ENCODE measurements at places on chromosomes 2 and 18.

GRCh38 chr2:54673501-54673998 lies 49.9 kb upstream of the EML6 start:
- no peak for DNase-seq

DNA sequence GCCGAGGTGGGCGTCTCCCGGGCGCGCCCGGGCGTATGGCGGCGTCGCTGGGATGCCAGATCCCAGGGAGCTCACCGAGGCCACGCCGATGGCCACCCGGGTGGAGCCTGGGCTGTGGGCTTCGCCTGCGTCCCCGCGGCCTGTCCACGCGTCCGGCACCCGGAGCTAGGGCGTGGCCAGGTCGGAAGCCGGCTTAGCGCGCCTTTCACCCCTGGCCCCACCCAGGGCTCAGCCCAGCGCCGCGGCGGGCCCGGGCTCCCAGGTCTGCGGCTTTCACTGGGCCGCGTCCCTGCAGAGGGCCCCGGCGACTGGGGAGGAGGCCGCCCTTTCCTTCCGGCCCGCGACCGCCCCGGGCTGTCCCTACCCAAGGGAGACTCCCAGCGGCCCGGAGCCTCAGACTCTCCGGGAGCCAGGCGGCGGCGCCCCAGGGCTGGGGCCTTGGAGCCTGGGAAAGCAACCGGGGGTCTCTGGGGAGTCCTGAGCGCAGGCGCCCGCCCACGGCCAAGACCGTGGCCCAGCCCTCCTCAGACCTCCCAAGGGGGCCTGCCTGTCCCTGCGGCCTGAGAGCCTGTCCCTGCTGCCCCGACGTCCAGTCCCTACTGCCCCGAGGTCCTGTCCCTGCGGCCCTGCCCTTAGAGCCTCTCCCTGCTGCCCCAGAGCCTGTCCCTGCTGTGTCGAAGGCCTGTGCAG lies 36.3 kb upstream of the ITM2C start:
- no peak for DNase-seq

GRCh38 chr2:36801088-36801487 lies 104.6 kb downstream of the VIT start:
- DNase-seq = no peak

DNA sequence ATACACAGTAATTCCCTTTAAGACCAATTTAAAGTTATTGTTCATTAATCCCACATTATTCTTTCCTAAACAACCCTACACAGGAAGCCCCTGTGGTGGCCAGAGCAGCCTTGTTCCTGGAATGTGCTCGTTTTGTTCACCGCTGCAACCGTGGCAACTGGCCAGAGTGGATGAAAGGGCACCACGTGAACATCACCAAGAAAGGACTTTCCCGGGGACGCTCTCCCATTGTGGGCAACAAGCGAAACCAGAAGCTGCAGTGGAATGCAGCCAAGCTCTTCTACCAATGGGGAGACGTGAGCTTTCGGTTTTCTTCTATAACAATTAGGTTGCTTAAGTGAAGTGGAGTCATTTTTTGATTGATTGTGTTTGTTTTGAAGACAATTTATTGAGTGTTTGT lies 101.0 kb downstream of the UNC80 start:
- no peak for DNase-seq

DNA sequence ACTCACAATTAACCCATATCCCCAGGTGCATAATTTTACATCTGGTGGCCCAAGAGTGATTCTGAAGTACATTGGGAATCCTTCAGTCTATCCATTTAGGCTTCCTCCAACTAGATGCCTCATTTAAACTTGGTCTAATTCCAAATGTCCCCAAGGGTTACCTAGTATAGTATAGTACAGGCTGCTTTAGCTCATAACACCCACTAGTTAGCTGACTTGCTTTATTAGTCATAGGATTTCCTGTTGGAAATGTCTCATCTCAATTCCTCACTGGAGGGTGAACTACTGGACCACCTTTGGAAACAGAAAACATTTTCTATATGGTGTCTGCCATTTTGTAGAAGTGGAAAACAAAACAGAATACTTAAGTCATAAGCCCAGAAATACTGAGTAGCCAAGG lies 202.5 kb upstream of the SESTD1 start:
- no peak for DNase-seq

DNA sequence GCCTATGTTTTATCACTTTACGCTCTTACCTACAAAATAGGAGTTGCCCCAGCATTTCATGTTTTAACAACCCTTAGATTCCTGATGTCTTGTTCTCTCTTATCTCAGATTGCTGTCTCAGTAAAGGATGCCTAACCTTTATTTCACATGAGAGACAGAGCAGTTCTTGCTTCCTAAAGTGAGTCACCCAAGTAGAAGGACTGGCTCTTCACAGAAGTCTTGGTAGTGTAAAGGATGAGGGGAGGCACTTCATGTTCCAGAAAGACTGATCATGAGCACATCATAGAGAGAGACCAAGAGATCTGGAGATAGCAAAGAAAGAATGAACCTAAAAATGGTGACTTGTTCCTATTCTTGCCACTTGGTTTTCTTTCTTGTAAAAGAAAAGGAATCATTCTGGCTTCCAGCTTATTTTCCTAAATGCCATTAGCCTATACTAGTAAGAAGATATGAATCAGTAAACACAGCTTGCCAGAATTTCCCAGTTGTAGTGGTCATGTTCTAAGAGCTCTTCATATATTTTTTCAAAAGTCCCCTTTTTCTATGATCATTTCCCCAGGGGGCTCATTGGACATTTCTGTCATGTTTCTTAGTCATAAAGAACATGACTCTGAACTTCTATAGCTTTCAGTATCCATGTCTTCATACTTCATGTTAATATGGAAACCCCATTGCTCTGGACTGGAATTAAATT lies 54.9 kb downstream of the MAPRE2 start:
- no peak for DNase-seq

DNA sequence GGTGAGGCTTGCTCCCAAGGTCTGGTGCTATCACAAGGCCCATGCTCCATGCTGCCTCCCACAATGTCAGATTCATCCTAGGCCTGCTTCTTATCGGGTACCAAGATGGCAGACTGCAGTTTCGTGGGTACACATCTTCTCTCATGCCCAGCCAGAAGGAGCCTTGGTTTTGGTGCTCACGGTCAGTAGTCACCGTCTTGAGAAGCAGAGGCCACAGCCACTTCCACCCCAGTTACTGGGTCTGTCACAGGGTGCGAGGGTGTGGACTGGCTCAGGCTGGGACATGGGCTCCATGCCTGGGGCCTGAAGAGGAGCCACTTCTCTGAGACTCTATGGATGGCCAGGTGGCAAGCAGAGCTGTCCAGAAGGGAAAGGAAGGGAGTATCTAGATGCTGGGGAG lies 178.8 kb upstream of the HS6ST1 start:
- no peak for DNase-seq

- no peak for DNase-seq
Observed at GRCh38 chr2:109087055-109087663, 41.8 kb upstream of the SH3RF3 start.

GRCh38 chr2:237091779-237092436 lies 6.2 kb downstream of the COPS8 start:
- no peak for DNase-seq

GRCh38 chr2:186349508-186349907 lies 136.6 kb upstream of the ZC3H15 start:
- DNase-seq = no peak

GRCh38 chr2:158967731-158968395 lies 577 bp upstream of the TANC1 start:
- no peak for DNase-seq

- DNase-seq = no peak
Observed at GRCh38 chr2:188130317-188130716, 161.4 kb upstream of the GULP1 start.

DNA sequence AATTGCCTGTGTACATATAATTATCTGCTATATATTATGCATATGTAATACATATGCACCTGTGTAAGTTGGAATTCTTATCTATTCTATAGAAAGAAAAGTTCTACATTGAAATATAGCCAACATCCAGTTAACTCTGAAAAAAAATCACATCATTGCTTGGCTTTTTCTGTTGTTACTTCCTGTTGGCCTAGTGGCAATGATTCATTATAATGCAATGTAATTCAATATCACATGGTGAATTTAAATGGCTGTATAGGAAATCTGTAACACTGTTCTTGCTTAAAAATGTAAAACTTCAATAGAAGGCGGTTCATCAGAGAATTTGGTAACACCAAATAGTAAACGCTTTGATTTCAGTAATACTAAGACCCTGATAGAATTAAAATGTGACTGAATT lies 44.5 kb upstream of the MAP4K3 start:
- no peak for DNase-seq

DNA sequence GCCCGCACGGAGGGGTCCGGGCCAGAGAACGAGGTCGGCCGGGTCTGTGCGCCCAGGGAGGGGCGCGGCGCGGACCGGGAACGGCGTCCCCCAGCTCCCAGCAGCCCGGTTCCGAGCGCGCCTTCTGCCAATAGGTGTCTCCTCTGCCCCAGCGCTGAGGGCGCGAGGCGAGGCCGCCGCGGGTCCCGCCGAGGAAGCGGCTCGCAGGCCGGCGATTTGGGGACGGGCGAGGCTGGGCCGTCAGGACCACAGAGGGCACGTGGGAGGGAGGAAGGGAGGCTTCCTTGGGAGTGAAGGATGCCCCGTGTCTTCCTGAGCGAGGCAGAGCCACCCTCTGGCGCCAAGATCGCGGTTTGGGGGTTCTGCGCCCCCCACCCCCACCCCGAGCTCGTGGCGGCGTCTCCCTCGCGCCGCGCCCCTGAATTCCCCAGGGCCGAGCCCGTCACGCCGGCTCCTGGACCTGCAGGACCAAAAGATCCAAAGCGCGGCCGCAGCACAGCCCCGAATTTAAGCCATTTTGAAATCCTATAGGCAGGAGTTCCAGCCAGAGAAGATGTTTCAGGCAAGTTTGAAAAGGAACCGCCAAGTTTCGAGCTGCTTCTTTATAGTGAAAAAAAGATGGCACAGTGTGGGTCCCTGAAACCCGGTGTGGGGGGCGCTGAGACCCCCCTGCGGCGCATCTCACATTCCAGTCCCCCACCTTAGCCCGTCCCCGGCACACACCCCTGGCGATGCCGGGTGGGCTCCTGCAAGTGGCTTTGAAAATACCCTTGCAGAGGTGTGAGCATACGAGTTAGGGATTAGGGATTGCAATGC lies 909 bp downstream of the NFATC1 start:
- DNase-seq = no peak

- DNase-seq = no peak
Observed at GRCh38 chr2:160838147-160838546, 322.1 kb upstream of the TANK start.

- DNase-seq = no peak
Observed at GRCh38 chr2:43349904-43350303, 123.5 kb upstream of the ZFP36L2 start.

- no peak for DNase-seq
Observed at GRCh38 chr18:48018851-48019250, 88.4 kb upstream of the SMAD2 start.

DNA sequence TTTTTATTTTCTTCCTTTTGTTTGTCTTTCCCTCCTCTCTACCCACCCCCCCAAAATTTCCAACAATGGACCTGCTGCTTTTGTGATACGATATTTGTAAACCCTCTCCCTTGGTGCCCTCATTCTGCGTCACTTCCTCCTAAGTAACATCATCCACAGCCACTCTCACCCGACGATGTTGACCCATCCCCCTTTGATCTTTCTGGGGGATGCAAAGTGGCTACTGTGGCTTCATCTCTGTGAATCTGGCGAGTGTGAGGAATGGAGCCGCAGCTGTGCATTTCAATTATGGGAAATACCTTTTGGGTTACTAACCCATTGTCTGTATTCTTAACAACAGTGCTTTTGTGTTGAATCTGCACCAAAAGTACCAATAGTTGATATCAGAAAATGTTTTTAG lies 19.4 kb downstream of the ANTXR1 start:
- no peak for DNase-seq

DNA sequence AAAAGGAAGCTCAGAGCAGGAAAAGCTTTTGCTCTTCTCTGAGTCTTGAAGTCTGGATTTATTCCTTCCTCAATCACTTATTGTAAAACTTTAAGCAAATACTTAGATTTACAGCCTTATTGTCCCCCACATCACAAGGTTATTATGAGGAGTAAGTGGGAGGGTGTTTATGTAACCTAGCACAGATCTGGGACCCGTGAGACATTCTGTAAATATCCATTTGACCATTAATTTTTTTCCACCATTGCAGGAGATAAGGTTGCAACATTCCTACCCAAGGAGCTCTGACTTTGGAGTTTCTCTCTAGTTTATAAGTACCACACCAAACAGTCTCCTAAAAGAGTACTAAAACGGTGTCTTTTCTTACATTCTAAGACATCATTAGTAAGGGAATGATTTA lies 52.1 kb upstream of the CTIF start:
- DNase-seq = no peak

- no peak for DNase-seq
Observed at GRCh38 chr2:8658064-8658862, 23.6 kb upstream of the ID2 start.

GRCh38 chr2:205682971-205683501 lies 735 bp downstream of the NRP2 start:
- no peak for DNase-seq

DNA sequence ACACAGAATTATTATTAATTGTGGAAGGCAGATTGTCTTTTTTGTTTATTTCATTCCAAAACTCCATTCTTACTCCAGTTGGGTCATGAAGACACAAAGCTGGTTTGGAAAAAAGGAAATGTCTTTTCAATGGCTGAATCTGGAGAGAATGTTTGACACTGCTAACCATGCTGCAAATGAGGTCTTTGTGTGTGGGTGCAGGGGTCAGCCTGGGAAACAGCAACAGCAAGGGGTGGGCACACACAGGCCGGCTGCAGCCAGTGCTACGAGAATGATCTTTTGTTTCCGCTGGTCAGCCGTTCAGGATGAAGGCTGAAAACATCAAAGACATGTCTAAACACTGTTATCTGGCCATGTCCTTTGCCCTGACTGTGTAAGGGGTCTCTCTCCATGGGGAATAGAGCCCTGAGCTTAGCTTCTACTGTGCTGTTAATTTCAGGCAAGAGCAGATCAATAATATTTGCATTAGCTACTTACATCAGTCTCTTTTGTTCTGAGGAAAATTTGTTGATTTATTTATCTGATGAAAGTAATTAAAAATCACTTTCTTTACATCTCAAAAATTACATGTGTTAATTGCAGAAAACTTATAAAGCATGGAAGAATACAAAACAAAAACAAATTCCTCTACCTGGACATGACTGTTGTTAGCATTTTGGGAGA lies 33.3 kb upstream of the E2F6 start:
- DNase-seq = no peak

- no peak for DNase-seq
Observed at GRCh38 chr2:64586883-64587481, 62.9 kb downstream of the AFTPH start.

DNA sequence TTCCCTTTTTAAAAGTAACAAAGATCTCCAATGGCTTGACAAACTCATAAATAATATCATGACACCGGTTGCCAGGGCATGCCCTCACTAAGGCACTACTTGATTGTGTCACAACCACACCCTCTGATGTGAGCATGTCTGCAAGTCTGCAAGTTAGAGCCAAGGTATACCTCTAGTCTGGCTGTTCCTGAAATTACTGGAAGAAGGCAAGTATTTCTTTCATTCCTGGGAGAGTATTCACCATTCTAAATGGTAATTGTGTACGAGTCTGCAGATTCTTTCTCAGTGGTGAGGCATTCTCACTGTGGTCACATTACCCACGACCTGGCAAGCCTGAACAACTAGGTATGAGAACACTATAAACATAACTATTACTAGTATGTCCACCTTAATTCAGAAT lies 25.7 kb upstream of the RNU4ATAC start:
- DNase-seq = no peak

- DNase-seq = no peak
Observed at GRCh38 chr2:127525691-127526131, 578 bp downstream of the IWS1 start.
